ENCODE measurements at places on chromosomes 1 and 21.

- DNase-seq = no peak
Observed at GRCh38 chr1:202802998-202803932, 5.0 kb downstream of the KDM5B start.

DNA sequence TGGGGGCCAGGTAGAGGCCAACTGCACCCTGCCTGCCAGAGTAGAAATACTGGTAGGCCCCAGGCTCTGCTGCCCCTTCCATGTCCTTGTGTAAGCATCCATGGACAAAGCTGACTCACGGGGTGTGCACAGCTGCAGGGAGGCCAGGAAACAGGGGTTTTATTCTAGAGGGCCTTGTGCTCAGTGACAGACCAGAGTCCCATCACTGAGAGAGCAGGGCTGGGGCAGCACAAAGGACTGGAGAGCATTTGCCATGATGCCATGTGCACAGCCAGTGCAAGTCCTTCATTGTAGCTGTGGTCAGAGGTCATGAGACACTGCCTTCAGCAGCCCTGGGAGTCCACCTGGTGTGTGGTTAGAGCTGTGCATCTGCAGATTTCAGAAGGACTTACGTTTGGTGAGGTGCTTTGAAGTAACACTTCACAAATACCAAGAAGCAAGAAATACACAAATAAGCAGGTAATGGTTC is 8.1 kb downstream of the ARF1 start:
- DNase-seq = no peak

GRCh38 chr1:180536821-180537372 is 21.9 kb upstream of the OVAAL start:
- no peak for DNase-seq

GRCh38 chr1:227397354-227397978 is 79.2 kb upstream of the CDC42BPA start:
- DNase-seq = no peak

DNA sequence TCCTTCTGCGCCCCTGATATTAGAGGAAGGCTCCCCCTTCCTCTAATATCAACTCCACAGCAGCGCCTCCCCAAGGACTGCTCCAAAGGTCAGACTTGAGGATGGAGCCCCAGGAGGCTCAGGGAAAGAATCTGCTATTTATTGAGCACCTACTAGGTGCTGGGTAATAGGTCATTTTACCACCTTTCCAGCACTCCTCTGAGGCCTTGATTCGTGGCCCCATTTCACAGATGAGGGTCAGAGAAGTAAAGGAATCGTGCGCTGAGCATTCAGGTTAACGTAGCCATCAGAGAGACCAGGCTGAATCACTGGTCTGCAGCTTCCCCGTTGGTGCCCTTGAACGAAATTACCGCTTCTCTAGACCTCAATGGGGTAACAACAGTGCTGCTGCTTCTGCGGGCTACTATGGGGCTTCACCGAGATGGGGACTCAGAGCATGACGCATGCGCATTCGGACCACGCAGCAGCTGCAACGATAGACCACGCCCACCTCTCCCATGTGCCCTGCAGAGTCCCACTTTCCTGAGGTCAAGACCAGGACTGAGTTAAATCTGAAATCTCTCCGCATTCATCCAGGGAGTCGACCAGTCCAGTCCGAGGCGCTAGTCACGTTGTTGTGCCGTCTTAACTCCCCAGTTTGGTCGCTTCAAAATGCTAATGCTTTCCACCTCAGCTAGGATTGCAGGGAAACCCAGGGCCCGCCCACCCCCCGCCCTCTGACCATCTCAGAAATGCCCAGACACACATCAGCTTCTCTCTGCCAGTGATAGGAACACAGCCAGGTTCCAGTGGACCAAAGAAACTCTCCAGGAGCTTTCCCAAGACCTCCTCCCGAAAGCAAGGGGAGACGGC is 12.9 kb downstream of the CAMK2N1 start:
- no peak for DNase-seq
